GM19239 (cell line): ENCODE measurements at places on chromosomes 5 and 9.

DNA sequence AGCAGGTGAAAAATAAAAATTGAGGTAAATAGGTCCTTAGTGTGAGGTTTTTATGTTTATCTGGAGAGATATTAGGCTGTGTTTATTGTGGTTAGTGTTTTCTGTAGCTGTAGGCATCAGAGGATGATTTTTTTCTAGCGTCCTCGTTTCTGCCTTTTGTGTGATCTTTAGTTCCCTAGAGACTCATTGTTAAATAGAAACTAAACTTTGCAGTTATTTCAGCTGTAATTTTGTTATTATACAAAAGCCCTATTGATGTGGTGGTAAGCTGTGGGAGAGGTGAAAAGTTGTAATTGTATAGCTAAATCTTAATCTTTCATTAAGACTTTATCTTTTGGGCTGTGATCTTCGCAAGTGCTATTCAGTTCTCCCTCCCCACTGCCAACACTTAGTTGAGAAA is 340.3 kb downstream of the CYLC2 start:
- no peak for DNase-seq

GRCh38 chr5:103280967-103281366 is 22.4 kb downstream of the MACIR start:
- DNase-seq: no peak

- no peak for DNase-seq
These were observed 535.0 kb upstream of the CDH18 start for GRCh38 chr5:20522905-20523482.

- DNase-seq: no peak
These were observed 49.5 kb downstream of the PKD2L2 start for GRCh38 chr5:137938751-137939143.

DNA sequence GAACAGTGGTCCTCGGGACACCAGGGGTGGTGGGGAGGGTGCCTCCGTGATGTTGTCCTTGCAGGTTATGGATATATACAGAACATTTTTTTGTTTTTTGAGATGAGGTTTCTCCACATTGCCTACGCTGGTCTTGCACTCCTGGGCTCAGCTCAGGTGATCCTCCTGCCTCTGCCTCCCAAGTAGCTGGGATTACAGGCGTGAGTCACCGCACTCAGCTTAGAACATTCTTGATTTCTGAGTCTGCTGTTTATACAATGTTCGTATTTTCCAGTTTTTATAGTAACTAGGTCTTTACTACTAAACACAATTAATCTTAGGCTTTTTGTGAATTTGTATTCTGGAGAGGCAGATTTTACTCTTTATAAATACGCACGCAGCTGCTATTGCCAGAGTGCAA is 6.0 kb downstream of the PMPCA start:
- no peak for DNase-seq

- DNase-seq: no peak
These were observed 61.7 kb downstream of the OTULIN start for GRCh38 chr5:14726066-14726838.

- DNase-seq: no peak
These were observed 17.4 kb downstream of the C9orf85 start for GRCh38 chr9:71928806-71929205.

DNA sequence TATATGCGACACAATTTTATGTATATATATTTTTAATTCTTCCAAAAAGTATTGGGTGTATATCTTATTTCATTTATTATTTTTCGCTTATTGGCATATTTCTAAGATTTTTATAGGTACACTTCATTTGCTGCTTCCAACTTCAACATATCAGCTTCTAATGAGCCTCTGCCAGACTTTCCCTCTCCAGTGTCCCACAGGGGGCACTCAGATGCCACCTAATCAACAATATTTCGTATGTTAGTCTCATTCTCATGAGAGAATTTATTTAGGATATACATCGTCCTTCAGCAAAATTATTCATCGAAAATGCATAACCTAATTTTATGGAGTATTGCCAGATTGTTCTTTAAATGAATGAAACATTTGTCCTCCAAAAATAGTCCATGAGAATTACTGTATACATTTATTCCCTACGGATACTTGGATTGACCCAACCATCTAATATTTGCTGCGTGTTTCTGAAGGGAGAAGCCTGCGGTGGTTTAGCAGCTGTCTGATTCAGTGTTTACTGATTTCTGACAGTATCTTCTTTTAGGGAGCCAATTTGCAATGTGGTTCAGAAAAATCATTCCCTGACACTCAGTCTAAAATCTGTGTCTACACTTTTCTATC is 100.6 kb upstream of the SELENOP start:
- no peak for DNase-seq

GRCh38 chr9:82580921-82581320 is 482.0 kb downstream of the RASEF start:
- DNase-seq: no peak

DNA sequence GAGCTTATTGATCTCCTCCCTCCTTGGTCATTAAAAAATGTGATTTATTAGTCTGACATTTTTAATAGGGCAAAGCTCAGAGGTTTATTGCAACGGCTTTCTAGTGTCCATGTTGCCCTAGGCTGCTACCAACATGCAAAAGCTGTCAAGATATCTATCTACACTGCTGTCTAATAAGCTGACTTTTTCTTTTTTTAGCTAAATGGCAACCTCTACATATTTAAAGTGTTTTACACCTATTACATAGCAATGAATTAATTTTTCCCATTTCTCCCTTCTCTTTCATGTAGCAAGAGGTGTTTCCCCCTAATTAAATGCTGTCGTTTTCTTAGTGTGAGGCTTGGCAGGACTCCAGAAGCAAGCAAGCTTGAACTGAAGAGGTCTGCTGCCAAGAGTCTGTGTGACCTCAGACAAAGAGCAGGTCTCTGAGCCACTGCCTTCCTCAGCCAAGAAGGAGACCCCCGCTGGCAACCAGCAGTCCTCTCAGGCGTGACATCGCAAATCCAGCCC is 79.4 kb downstream of the GAS1 start:
- no peak for DNase-seq

DNA sequence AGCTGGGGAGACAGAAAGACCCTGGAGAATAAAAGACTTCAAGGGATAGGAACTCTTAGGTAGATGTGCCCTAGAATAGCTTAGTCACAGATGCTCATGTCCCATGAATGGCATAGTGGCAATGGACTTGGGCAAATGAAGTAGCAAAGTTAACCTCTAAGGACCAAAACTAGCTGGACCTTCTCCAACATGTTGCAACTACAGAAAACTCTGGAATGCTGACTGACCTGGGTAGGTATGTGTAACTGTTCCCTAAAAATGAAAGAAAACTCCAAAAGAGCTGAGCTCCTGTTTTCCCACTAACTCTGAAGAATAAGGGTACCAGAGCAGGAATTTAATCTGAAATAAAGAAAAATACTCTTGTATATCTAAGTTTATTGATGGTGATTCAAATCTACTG is 12.5 kb upstream of the LPAR1 start:
- DNase-seq: no peak

DNA sequence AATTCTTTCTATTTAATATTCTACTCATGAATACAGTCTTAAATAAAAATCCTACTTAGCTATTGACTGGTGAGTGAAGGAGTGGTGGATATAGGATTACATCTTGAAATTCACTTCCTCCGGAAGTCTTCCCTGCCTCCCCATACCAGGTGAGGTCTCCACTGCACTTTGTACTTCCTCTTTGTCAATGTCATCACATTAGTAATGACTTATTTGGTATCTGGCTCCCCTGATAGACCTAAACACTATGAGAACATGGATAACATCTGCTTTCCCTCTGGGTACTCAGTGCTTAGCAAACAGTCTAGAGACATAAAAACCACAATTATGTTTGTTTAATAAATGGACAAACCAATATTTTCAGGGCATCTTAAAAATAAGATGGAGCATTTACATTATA is 532.1 kb downstream of the PDE4D start:
- DNase-seq: no peak

- no peak for DNase-seq
These were observed 550.1 kb upstream of the ZNF462 start for GRCh38 chr9:106312906-106313305.

DNA sequence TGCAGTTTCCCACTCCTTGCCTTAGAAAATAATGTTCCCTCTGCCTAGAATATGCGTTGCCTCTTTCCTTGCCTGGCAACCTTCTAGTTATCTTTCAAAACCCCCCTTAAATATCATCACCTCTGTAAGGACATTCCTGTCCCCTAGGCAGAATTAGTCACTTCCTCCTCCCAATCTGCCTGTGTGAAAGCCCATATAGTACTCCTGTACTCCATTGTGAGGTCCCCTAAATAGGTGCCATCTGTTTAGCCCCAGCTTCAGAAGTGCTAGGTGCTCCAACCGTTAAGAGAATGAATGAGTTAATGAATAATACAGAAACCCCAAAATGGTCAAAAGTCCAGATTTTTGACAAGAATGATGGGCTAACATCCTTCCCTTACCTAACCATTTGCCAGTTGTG is 181.4 kb downstream of the GDNF start:
- DNase-seq: peak; percentile 3

DNA sequence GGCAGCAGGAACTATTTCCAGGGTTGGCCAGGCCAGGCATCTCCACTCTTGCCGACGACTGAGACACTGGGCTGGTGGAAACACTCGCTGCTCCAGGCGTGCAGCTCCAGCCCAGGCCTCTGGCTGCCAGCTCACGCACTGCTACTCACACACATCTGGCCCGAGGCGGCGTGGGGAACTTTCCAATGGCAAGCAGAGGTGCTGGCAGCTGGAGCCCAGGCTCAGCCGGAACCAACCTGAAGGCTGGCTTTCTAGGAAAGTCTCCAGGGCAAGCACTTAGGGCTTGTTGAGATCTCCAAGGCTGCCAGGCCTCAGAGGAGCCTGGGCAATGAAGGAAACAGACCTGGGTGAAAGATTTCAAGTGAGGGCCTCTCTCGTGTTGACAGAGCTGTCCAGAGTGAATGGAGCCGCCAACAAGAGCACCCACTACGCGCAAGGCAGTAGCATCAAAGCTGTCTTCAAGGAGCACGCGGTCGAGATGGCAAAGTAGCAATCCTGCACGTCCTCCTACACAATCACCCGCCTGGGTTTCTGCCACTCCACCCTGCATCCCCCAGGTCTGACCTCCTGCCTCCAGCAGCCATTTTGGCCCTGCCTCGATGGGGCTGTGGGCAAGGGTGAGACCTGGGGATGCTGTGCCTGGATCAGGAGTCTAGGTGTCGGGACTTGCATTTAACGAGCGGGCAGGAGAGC is 14.4 kb downstream of the SH3PXD2B start:
- no peak for DNase-seq
